ENCODE measurements at places on chromosomes 11 and 22.

GRCh38 chr11:97607291-97608000, 1217.6 kb downstream of the JRKL start:
- DNase-seq, result no peak

DNA sequence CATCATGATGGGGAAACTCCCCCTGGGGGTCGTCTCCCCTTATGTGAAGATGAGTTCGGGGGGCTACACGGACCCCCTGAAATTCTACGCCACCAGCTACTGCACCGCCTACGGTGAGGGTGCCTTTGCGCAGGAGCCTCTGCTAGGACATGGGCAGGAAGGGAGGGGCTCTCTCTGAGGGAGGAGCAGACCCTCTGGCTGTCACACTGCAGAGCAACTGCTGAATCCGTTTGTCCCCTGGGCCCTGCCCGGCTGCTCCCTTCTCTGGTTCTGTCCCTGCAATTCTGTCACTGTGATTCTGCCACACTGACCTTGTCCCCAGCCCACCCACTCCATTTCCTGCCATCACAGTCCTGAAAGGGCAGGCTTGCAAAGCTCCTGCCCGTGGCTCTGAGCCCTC, 26.7 kb upstream of the LRRC10B start:
- DNase-seq, result no peak

GRCh38 chr22:50620593-50621355, 7.2 kb downstream of the ARSA start:
- DNase-seq, result no peak

GRCh38 chr22:25057013-25057881, 104.7 kb downstream of the KIAA1671 start:
- no peak for DNase-seq

DNA sequence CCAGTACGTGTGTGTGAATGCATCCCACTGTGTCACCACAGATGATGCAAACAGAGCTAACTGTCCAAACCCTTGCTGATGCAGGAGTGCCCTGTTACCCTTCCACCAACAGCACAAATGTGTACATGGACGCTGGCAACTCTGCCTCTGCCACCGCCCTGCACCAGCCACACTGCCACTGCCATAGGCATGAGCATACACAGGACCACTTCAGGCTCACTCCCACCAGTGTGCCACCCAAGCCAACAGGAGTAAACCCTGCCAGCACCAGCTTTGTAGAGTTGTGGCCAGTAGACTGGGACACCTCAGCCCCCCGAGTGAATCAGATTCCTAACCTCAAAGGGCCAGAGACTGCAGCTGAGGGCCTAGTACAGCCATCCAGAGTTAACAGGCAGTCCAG, 34.0 kb downstream of the NOX4 start:
- DNase-seq, result no peak

DNA sequence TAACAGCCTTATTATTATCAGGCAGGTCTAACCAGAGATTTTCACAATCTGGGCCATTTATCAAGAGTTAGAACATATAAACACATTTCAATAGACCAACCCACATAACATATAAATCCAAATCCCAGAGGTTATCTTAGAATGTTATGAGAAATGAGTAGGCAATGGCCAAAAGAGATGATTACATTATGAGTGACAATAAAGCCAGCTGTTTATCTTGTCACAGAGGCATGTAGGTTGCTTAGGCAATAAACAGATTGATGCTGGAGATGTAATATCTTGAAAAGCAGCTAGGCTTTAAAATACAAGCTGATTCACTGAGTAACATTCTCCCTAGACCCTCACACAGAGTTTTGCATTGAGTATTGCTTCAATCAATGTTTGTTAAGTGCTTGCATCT, 148.5 kb upstream of the SESN3 start:
- DNase-seq, result no peak

DNA sequence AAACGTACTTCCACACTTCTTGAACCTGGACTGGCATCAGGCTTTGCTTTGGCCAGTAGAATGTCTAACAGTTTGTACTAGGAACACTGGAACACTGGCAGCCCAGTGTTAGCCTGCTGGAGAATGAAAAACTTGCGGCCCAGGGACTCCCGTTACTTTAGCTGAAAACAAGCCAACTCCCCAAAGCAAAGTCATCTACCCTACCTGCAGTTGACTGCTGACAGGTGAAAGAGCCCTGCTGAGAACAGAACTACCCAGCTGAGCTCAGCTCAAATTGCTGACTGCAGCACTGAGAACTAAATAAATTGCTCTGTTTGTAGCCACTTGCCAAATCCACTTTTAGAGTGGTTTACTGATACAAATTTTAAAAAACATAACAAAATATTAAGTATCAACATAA, 342.5 kb downstream of the LRRC4C start:
- no peak for DNase-seq

DNA sequence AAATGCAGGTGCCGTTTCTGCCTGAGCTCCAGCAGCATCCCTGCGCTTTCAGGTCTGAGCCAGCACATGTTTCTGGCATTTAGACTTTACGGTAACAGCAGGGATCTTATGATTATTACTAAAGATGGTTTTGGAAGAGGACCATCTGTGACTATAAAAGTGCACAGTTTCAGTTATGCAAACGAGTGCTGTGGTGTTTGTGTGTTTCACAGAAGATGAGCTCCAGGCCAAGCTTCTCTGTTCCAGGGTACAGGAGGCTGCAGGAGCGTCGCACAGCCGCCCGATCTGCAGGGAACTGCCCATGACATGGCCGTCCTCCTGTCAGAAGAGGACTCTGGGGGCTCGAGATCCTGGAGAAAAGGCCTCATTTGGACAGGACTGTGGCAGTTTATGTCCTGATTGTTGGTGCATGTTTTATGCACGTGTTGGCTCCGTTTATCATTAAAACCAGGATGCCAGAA, 297.3 kb downstream of the TBC1D22A start:
- DNase-seq, result no peak

- peak; percentile 26 for DNase-seq
Measured at GRCh38 chr11:68040101-68040956, 1.5 kb downstream of the TCIRG1 start.

DNA sequence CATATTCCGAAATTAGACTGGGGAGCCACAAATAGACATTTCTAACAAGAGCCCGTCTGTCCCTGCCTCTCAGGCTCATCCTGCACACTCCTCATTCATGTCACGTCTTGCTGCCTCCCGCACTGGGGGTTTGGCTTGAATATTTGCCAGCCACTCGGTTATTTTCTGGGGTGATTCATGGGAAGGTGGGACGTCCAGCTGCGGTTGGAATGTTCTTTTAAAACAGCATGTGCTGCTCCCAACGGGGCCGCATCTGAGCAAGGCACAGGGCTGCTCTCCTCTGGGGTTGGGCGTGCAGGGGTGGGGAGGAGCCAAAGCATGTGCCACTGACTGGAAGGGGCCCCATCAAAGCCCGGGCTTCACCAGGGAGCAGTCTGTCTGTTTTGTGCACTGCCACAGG, 25.9 kb upstream of the SLC5A4 start:
- DNase-seq, result no peak

GRCh38 chr11:13663631-13664071, 4.8 kb upstream of the FAR1 start:
- no peak for DNase-seq

DNA sequence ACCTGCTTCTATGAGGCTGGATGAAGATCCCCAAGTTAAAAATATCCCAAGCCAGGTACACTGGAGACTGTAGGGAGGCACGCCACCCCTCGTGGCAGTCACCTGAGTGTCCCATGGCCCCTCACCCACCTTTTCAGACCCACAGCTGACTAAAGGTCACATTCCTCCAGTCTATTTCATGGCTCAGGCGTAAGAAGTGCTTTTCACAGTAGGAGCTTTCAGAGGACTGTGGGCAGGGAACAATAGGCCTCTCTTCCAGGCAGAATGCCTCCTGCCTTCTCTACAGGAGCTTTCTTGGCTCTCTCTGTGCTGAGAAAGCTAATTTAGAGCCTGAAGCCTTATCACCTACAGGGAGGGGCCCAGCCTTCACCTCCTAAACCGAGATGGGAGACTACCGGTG, 73.8 kb downstream of the C11orf58 start:
- no peak for DNase-seq

DNA sequence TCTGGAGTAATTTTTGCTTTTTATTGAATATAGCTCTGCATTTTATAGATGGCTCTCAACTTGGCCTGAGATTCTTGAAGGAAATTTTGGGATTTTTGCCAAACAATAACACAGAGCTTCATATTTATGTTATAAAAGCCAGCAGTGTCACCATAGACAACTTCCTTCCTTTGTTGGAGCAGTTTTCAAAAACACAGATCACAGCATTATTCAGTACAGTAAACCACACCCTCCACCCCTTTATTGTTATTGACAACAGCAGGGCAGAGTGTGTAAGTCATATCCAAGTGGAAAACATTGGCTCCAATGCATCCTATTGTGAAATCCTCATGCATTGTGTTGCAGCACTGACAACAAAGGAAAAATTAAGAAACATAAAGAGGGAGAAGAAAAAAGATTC, 62.6 kb upstream of the PRSS23 start:
- DNase-seq, result no peak

DNA sequence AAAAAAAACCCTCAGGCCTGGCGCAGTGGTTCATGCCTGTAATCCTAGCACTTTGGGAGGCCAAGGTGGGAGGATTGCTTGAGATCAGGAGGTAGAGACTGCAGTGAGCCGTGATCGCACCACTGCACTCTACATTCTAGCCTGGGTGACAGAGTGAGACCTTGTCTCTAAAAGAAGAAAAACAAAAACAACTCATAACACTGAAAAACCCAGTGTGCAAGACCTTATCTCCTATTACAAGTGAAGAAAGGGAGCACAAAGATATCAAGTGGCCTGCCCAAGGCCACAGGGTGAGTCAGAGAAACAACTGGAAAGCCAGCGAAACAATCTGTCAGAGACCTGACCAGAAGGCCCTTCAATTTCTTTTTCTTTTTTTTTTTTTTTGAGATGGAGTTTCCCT, 2.5 kb downstream of the TXN2 start:
- DNase-seq, result no peak

GRCh38 chr22:46537225-46537945, at the start of gene CELSR1:
TSS of gene CELSR1 (minus strand) at chr22:46537620. CDS start at chr22:46537170, 450 bp downstream.
- DNase-seq, result no peak

- DNase-seq, result no peak
Measured at GRCh38 chr11:78228467-78228866, 39.7 kb downstream of the USP35 start.

DNA sequence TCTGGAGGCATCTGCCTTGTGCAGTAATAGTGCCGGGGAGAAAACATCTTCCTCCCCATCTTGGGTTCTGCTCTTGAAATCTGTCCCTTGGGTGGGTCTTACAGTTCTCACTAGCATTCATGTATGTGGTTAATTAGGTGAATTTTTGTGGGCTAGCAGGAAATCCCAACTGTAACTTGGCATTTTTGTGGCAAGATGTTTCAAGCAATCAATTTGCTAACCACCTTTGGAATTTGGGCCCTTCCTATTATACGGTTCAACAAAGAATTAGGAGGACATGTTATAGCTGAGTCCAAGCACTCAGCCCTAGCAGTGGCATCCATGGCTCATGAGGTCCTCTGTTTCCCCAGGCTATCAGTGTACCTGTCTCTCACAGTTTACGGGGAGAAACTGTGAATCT, 89.1 kb upstream of the MTNR1B start:
- no peak for DNase-seq

DNA sequence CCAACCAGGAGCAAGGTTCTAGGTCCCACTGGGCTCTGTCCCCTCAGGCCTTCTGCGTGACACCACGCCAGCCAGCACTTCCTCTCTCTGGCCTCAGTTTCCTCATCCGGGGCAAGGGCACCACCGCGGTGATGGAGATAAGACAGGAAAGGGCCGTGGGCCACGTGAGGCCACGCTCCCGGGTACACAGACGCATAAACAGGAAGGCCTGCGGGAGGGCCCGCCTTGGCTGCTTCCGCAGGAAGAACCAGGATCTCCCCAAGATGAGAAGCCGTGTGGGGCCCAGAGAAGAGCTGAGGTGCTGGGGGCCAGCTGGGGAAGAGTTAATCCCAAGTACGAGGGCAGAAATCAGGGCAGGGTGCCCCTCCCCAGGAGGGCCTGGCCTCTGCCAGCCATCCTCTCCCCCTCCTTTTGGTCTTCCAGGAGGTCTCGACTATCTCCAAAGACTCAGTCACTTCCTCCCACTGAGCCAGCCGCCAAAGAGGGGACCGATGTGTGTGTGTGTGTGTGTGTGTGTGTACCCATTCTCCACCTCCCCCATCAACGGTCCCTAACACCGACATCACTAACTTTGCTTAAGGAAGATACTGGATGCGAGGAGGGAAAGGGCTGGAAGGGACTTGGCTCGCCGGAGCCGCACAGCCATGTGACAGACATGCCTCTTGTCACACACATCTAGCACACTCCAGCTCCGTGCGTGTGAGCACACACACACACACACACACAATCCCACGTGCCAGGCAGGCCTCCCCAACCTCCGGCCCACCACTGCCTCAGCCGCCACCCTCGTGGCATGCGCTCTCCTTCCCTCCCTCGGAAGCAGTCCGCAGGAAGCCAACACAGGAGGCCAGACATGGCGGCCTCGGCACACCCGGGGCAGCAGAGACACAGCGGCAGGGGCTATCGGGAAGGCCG, 1.4 kb downstream of the MFNG start:
- peak; percentile 57 for DNase-seq

DNA sequence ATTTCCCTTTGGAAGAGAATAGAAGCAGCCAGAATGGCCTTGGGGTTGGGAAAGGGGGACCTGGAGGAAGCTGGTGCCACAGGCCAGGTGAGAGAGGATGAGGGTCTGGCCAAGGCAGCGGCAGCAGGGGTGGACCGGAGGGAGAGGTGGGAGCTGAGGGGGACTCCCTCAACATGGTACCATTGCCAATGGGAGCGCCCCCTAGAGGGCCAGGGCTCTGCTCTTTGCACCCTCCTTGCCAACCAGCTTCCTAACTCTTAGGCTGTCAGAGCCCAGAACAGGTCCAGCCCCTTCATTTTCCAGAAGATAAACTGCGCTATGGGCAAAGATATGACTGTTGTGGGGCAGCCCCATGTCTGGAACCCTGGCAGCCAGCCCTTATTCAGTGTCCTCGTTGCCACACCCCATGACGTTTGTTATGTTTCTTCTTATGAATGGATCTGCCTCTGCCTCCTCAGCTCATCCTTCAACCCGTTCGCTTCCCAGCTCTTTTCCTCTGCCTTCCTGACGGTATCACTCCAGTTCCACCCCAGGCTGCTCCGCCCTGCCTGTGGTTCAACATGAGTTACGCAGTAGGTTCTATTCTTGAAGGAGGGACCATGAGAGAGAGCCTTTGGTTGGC, 185.2 kb downstream of the GRIK4 start:
- DNase-seq, result no peak

DNA sequence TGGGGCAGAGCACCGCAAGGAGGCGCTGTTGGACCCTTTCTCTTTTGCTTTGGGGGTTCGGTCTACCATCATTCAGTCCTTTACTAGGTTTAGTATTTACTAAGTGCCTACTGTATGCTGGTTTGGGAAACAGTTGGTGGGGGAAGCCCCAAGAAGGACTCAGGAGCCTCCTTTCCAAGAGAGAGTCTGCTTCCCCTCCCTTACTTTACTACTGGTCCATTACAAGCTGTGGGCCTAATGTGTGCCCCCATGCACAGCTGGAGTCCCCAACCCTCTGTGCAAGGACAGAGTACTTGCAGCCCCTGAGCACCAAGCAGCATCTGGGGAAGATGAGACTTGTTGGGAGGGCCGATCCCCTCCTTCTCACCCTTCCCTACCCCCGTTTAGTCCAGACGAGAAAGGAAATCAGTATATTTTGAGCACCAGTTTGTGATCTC, 876 bp upstream of the UBE2L6 start:
- DNase-seq, result no peak
